ENCODE measurements at places on chromosomes 4 and X. TPM values are rescaled to one million over a fixed set of nuclear protein-coding genes. Genes with fewer than 3 reads are reported as not detected.

DNA sequence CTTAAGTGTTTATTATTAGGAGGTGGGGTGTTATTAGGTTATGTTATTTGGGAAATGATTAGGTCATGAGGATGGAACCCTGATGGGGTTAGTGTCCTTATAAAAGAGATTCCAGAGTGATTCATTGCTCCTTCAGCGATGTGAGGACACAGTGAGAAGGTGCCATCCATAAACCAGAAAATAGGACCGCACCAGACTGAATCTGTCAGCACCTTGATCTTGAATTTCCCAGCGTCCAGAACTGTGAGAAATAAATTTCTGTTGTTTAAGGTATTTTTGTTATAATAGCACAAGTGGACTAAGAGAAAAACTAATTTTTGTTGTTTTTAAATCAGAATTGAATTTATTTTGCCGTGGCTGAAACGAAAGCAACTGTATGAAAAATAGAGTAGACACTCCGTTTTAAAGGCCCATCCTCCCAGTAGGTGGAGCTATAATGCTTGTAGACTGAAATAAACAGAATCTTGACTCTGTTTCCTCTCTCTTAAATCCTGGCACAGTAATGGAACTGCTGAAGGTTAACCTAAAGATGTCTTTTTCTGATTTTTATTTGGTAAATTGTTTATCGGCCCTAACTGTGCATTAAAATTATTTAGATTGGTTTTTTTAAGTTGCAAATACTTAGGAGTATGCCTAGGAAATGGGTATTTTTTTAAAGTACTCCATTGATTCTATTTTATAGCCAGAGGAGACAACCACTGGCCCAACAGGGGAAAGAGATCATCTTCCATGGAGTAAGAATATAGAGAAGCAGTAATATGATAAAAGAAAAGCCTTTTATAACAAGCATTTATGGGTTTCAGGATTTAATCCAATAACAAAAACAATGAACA is 133.2 kb upstream of the ADAMTS3 start:
- no peak for DNase-seq

DNA sequence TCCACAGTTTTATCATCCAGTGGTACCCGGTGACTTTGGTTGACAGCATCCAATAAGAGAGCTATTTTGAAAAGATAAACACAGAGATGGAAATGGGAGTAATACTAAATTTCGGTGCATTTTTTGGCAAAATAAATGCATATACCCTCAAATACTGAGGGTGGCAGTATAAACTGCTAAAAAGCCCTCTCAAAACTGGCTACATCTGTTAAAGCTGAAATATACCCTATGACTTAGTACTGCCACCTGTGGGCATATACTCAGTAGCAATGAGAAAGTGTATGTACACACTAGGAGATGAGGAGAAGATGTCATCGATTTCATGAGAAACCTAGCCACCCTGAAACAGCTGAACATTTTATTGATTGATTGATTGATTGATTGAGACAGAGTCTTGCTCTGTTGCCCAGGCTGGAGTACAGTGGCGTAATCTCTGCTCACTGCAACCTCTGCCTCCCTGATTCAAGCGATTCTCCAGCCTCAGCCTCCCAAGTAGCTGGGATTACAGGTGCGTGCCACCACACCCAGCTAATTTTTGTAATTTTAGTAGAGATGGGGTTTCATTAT is 12.2 kb upstream of the TMEM128 start:
- DNase-seq = no peak

DNA sequence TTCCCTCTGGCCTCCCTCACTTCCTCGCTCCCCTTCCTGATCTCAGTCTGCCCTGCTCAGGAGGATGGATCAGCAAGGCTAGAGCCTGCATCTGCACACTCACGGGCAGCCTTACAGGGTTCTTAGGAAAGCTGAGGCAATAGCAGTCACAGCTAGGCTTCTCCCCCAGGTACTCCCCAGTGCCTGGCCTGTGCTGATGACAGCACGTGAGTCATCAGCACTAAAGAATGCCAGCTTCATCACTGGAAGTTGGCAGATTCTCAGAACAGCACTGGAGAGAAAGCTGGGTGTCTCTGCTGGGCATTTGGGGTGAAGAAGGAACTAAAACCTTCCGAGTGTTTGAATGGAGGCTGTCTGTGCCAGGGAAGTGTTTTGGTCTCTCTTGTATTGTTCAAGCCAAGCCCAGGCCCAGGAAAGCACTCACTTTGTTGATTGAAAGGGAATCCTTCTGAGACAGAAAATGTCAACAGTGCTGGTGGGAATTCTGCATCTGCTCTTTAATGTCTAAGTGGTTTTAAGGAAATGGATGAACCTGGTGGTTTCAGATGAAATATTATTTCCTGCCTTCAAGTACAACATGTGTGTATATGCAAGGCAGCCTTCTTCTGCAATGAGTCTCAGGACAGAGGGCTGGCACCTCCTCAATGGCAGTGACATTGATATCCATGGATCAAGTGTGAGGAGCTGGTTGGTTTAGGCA is 73.0 kb upstream of the SCOC start:
- DNase-seq = no peak

DNA sequence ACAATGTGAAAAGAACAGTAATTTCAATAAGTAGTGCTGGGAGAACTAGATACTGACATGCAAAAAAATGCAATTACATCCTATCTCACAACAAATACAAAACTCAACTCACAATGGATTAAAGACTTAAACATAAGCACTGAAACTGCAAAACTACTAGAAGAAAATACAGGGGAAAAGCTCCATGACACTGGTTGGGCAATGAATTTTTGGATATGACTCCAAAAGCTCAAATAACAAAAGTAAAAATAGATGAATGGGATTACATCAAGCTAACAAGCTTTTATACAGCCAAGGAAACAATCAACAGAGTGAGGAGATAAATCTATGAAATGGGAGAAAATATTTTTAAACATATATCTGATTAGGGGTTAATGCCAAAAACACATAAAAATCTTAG is 53.1 kb downstream of the ANKRD17 start:
- DNase-seq = no peak

- DNase-seq = no peak
Measured at GRCh38 chr4:73984736-73985527, 3.1 kb downstream of the PPBP start.

DNA sequence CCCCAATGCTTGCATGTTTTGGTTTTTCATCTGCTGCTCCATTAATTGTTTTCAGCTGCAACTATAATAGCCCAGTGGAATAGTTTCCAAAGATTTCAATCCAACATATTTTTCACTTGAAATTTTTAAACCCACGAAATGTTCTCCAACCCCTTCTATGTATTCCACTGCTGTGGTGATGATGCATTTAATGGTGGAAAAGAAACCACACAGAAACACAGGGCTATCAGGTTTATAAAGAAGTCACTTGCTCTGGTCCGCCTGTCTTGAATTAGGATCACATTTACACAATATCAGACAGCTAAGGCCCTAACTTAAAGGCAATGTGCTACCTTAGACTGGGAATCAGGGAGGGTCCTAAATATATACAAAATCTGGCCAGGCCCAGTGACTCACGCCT is 35.0 kb downstream of the OPHN1 start:
- no peak for DNase-seq

DNA sequence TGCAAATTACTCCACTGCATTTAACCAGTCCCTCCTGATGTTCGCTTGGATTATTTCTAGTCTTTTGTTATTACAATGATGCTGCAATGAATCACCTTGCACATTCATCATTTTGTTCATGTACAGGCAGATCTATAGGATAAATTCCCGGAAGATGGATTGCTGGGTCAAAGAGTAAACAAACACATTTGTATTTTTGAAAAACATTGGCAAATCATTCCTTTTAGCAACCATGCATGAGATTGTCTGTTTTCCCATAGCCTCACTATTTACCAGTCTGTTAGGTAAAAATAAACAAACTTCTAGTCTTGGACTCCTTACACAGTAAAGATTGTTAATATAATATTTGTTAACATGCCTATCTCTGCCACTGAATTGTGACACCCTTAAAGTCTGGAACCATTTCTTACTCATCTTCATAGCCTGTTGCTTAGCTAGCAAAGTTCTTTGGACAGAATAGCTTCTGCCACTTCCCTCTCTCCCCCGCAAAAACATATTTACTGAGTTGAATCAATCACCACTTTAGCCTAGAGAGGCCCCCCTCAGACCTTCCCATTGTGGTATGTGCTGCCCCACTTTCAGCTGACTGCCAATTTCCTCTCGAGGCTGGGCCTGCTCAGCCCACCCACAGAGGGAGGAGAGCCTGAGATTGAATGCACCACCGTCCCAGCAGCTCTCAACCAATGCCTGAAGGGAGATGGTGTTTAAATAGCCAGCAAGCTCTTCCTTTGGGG is 108.4 kb upstream of the ATXN3L start:
- no peak for DNase-seq

GRCh38 chrX:115134382-115134781 is 54.8 kb upstream of the RBMXL3 start:
- no peak for DNase-seq

GRCh38 chr4:16411501-16412085 is 185.3 kb upstream of the TAPT1 start:
- DNase-seq = no peak

GRCh38 chrX:115589419-115589818 is 28.4 kb downstream of the PLS3 start:
- no peak for DNase-seq

The ALB gene
- total RNA-seq = 196 TPM

The SERPINA7 gene
- total RNA-seq = not detected

The CTAG1B gene
- not detected for total RNA-seq

The SHOX gene
- not detected for total RNA-seq

The CLCN5 gene
- 21.8 TPM for total RNA-seq

The CTSO gene
- 12.3 TPM for total RNA-seq

The APLN gene
- total RNA-seq = 1.2 TPM
